ENCODE measurements at places on chromosomes 6 and 20. TPM values are rescaled to one million over a fixed set of nuclear protein-coding genes. Genes with fewer than 3 reads are reported as not detected.
A peak's percentile ranks its signal among the peaks of the same experiment; 100 is the strongest.

DNA sequence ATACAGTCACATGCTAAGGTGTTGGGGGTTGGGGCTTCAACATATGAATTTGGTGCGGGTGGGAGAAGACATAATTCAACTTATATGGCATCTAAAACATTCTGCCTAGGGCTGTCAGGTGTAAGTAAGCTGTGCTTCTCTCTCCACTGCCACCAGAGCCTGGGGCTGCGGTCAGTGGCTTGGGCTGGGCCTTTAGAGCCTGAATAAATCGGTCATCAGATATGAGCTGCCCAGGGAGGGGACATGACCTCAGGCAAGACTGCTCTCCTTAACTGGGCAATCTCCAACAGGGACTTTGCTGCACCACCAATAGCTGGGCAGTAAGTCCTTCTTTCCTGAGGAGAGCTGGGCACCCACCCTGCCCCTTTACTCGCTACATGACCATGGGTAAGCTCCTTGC is 24.9 kb upstream of the SIRPA start:
- H3K4me3 ChIP-seq, result no peak overlapping the region
- no peaks in the 10 kb centered on the region for H3K36me3 ChIP-seq
- 0 out of 2 replicates have a peak overlapping the region, but pooled peaks have one; percentile 20 for H3K27ac ChIP-seq
- peaks cover 21% of the 10 kb centered on the region for H3K4me1 ChIP-seq

GRCh38 chr20:57851025-57851682 is 141.3 kb upstream of the PMEPA1 start:
- no peaks in the 10 kb centered on the region for H3K36me3 ChIP-seq
- H3K4me3 ChIP-seq, result no peak overlapping the region
- H3K27ac ChIP-seq, result no peak overlapping the region
- no peaks in the 10 kb centered on the region for H3K27me3 ChIP-seq

DNA sequence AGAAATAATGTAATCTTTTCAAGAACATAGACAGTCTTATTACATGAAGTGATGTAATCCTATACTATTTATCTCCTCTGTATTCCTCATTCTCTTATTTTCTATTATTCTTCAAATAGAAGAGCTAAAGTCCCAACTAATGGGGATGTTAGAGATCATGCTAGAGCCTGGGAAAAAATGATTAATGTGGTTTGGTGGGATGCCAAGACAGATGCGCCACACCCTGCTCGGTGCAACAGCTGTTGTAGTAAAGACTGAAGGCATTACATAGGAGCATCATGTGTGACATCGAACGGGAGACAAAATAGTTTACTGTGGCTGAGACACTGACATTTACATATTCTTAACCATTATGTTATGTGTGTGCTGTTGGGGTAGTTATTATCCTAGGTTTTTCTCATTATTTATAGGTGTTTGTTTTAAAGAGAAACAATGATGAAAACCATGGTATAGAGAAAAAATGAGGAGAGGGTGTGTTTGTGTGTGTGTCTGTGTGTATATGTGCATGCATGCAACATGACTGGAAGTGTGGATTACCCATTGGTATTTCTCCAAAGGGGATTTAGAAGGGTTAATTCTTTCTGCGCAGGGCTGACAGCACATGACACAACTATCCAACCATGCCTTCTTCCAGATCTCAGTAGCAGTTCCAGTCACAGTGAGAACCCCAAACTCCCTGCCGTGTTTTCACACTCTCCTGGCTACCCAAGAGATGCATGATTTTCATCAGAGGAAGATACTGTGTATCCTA is 155.3 kb downstream of the EYA4 start:
- H3K36me3 ChIP-seq, result no peaks in the 10 kb centered on the region
- no peak overlapping the region for H3K27ac ChIP-seq
- no peak overlapping the region for H3K4me3 ChIP-seq
- no peaks in the 10 kb centered on the region for H3K4me1 ChIP-seq
- DNase-seq, result no peak

GRCh38 chr6:89321131-89321970 is 6.3 kb upstream of the GABRR2 start:
- no peaks in the 10 kb centered on the region for H3K36me3 ChIP-seq
- H3K4me3 ChIP-seq, result 0 out of 2 replicates have a peak overlapping the region, but pooled peaks have one; percentile 19
- peaks cover 8% of the 10 kb centered on the region for H3K4me1 ChIP-seq

GRCh38 chr6:149062653-149063348 is 254.7 kb upstream of the TAB2 start:
- H3K4me1 ChIP-seq, result peaks cover 42% of the 10 kb centered on the region
- H3K4me3 ChIP-seq, result no peak overlapping the region
- no peak for DNase-seq
- H3K36me3 ChIP-seq, result no peaks in the 10 kb centered on the region
- no peak overlapping the region for H3K27ac ChIP-seq

The PRL gene
- total RNA-seq, result 20.3 TPM

The GMNN gene
- 50.0 TPM for total RNA-seq

The CTAGE9 gene
- total RNA-seq, result not detected

DNA sequence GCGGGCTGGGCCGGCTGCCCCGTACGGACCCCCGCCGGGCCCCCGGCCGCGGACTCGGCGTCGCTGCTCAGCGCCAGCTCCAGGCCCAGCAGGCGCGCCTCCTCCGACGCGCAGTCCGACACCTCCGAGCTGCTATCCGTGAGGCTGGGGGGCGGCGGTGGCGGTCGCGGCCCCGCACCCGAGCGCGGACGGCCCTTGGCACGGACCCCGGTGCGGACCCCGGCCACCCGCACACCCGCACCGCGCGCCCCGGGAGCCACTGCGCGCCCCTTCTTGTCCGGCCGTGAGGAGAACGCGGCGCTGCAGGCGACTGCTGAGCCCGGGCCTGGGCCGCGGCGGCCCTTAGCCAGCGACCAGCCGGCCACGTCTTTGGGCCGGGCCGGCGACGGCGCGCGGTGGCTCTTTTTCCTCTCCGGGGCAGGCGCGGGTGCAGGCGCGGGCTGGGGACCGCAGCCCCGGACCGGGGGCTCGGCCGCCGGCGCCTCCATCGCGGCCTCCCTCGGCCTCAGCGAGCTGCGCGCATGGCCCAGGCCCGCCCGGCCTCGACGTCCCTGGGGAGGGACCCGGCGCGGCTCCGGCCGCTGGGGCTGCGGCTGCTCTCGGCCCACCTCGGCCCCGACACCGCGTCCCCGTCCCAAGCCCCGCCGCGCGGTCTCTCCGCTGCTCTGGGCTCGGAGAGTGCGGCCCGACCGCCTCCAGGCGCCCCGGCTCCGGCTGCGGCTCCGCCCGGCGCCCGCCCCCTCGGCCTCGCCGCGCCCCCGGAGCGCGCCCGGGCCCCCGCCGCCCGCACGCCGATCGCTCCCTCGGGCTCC is 12.9 kb upstream of the TLDC2 start:
- no peaks in the 10 kb centered on the region for H3K27me3 ChIP-seq
- peak overlapping the region; percentile 21 for H3K27ac ChIP-seq
- peaks cover 30% of the 10 kb centered on the region for H3K4me1 ChIP-seq
- no peaks in the 10 kb centered on the region for H3K36me3 ChIP-seq
- DNase-seq, result no peak

The BPIFA1 gene
- not detected for total RNA-seq

The SLC22A1 gene
- 0.28 TPM for total RNA-seq

DNA sequence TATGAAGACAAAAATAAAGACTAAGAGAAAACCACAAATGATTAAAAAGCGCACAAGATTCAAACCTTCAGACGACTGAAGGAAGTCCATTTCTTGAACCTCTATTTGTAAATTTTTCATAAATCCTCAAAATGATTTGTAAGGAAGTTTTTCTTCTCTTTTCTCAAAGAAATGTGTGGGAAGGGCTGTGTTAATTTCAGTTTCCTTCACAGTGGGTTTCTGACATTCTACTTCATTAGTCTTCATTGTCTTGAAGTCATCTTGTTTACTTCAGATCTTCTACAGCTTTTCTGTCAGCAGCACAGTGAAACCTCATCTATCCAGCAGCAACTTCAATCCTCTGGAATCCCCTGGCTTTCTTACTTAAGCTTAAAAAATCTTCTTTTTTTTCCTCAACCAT is 87.6 kb upstream of the MYLIP start:
- H3K27me3 ChIP-seq, result no peaks in the 10 kb centered on the region
- peak overlapping the region; percentile 55 for H3K27ac ChIP-seq
- no peak for DNase-seq
- no peaks in the 10 kb centered on the region for H3K36me3 ChIP-seq
- H3K4me3 ChIP-seq, result no peak overlapping the region

DNA sequence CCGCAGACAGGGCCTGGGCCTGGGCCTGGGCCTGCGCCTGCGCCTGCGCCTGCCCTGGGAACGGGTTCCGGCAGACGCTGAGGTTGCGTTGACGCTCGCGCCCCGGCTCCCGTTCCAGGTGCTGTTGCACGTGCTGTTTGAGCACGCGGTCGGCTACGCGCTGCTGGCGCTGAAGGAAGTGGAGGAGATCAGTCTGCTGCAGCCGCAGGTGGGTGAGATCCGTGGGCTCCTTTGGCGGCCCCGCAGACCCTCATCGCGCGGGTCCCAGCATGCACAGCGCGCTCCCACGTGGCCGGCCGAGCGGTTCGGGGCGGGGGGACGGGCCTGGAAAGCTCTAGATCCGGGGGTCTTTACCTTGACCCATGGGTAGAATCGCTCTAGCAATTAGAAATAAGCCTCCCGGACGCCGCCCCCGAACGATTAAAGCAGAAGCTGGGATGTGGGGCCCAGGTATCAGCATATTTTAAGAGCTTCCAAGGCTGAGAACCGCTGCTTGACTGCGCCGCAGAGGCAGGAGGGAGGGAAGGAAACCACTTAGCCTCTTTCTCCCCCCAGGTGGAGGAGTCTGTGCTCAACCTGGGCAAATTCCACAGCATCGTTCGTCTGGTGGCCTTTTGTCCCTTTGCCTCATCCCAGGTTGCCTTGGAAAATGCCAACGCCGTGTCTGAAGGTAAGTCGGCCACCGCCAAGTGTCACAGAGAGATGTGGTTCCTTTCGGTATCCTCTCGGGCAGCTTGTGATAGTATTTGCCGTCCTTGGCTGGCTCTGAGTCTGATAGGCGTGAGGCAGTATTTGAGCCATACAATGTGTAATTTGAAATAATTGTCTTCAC is 508 bp downstream of the NOP56 start:
- H3K36me3 ChIP-seq, result peaks cover 32% of the 10 kb centered on the region
- H3K27me3 ChIP-seq, result no peaks in the 10 kb centered on the region
- peaks cover 13% of the 10 kb centered on the region for H3K4me1 ChIP-seq

DNA sequence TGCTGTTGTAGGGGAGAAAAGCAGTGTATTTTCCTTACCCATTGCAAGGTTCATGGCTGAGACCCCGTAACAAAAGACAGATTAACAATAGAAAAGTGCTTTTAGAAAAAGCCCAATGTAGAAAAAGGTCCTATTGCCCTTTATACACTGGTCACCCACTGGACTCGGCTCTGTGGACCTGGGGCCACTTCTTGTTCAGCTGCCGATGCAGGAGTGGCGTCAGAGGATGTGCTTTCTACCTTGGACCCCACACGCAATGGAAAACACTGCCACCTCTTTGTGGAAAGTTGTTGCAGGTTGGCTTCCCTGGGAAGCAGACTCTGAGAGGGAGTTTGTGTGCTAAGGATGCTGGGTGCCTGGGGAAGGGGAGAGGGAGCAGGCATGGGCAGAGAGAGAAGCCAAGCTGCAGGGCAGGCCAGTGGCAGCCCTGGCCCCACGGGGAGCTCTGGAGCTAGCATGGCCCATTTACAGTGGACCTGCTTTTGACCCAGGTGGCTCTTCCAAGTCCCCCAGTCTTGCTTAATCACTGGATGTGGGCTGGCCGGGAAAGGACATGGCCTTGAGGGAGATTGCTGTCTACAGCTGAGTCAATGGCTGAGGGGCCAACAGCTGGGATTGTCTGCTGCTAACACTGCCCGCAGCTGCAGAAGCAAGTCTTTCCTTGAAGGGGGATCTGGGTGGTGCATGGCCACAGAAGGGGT is 142.9 kb downstream of the CDC5L start:
- no peak overlapping the region for H3K4me3 ChIP-seq
- H3K4me1 ChIP-seq, result no peaks in the 10 kb centered on the region
- H3K27me3 ChIP-seq, result peaks cover 2% of the 10 kb centered on the region
- no peak overlapping the region for H3K27ac ChIP-seq

GRCh38 chr6:79261666-79262065 is 27.2 kb upstream of the HMGN3 start:
- no peak overlapping the region for H3K4me3 ChIP-seq
- H3K36me3 ChIP-seq, result no peaks in the 10 kb centered on the region
- H3K4me1 ChIP-seq, result no peaks in the 10 kb centered on the region

The TRDN gene
- not detected for total RNA-seq

- peak overlapping the region; percentile 69 for H3K27ac ChIP-seq
- H3K27me3 ChIP-seq, result no peaks in the 10 kb centered on the region
- H3K36me3 ChIP-seq, result no peaks in the 10 kb centered on the region
Measured at GRCh38 chr6:70667256-70667710, 400 bp upstream of the SMAP1 start.

DNA sequence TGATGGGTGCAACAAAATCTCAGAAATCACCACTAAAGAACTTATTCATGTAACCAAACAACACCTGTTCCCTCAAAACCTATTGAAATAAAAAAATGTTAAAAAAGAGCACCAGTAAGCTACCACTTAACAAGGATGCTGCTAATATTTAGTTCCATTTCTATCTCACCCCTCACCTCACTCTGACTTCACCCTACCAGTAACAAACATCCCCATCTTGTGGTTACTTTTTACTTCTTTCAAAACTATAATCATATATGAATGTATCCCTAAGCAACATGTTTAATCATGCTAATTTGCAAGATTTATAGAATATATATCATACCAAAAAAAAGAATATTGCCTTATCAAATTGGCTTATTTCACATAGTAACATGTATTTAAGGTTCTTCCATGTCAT is 27.4 kb upstream of the SLC24A3 start:
- DNase-seq, result no peak
- H3K4me3 ChIP-seq, result no peak overlapping the region
- no peaks in the 10 kb centered on the region for H3K36me3 ChIP-seq
- no peaks in the 10 kb centered on the region for H3K27me3 ChIP-seq

The ALDH5A1 gene
- 15.3 TPM for total RNA-seq

GRCh38 chr6:26403893-26404292 is 1.8 kb downstream of the BTN3A1 start:
- peaks cover 3% of the 10 kb centered on the region for H3K36me3 ChIP-seq
- no peak overlapping the region for H3K27ac ChIP-seq
- H3K4me1 ChIP-seq, result peaks cover 21% of the 10 kb centered on the region
- no peak overlapping the region for H3K4me3 ChIP-seq
- no peaks in the 10 kb centered on the region for H3K27me3 ChIP-seq

GRCh38 chr6:151284548-151285017 is 44.8 kb downstream of the AKAP12 start:
- H3K36me3 ChIP-seq, result no peaks in the 10 kb centered on the region
- peaks cover 2% of the 10 kb centered on the region for H3K27me3 ChIP-seq
- DNase-seq, result no peak
- H3K27ac ChIP-seq, result no peak overlapping the region
- peak overlapping the region; percentile 43 for H3K4me3 ChIP-seq

The CST9 gene
- total RNA-seq, result not detected

- H3K36me3 ChIP-seq, result no peaks in the 10 kb centered on the region
- no peak overlapping the region for H3K27ac ChIP-seq
- H3K4me3 ChIP-seq, result no peak overlapping the region
- no peak for DNase-seq
- H3K27me3 ChIP-seq, result no peaks in the 10 kb centered on the region
Measured at GRCh38 chr20:61219021-61219431, 33.0 kb upstream of the CDH4 start.

GRCh38 chr6:11785774-11786579 is 7.4 kb upstream of the ADTRP start:
- H3K36me3 ChIP-seq, result no peaks in the 10 kb centered on the region
- peaks cover 25% of the 10 kb centered on the region for H3K4me1 ChIP-seq
- DNase-seq, result peak; percentile 93
- no peaks in the 10 kb centered on the region for H3K27me3 ChIP-seq
- H3K4me3 ChIP-seq, result peak overlapping the region; percentile 46
- H3K27ac ChIP-seq, result peak overlapping the region; percentile 89

The ZNF311 gene
- total RNA-seq, result not detected
